ENCODE measurements at places on chromosomes 4 and X.

DNA sequence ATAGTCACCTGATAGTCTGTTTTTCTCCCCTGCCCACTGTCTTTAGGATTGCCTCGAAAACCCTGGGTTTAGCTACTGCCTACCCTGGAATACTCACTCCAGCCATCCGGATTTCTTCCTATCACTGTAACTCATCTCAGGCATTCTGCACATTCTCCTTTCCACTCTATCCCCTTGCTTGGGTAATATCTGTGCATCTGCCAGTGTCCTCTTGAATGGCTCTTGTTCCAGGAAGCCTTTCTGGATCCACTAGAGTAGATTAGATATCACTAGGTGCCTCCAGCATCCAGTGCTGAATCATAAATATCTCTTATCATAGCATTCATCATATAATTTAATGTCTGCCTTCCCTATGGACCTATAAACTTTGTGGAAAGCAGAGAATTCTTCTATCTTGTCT lies 17.1 kb upstream of the GALNT7 start:
- DNase-seq: no peak

GRCh38 chr4:57061395-57061794 lies 48.8 kb downstream of the IGFBP7 start:
- DNase-seq: no peak

- no peak for DNase-seq
Observed at GRCh38 chrX:120604361-120604782, 471 bp downstream of the MCTS1 start.

GRCh38 chr4:146883070-146883469 lies 62.6 kb downstream of the TTC29 start:
- DNase-seq: no peak

- no peak for DNase-seq
Observed at GRCh38 chrX:31228909-31229308, 157.1 kb upstream of the FTHL17 start.

GRCh38 chr4:173448103-173448502 lies 49.2 kb upstream of the SCRG1 start:
- DNase-seq: no peak

DNA sequence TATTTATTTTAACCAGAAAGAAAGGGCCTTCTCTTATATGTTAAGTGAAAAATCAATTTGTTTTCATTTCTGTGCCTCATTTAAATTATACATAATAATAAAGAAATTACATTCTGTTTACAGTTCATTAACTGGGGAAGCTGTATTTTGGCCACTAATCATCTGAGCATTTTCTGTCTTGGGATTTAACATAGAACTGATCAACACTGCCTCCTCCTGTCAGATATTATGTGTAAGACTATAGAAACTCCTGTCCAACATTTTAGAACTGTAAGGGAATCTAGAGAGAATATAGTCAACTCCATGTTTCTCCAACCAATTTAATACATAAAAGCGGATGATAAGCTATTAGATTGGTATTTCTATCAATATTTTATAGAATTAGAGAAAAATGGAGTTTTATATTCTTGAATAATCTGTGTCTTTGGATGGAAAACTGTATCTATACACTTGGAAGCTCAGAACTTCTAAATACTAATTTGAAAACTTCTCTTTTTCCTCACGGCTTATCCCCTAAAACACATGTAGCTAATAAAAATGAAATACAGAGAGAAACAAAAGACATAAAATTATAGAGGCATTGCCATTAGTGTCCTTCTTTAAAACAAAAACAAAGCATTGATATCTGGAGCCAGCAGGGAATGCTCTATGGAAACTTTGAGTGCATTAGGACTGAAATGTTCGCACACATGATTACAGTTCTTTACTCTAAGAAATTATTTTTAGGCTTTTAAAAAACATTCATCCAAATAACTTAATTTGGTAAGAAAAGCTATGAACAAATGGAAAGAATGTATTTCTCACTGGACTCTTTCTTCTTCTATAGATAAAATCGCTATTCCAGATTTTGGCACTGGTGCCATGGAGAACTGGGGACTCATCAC lies 33.1 kb downstream of the ENPEP start:
- no peak for DNase-seq

- DNase-seq: no peak
Observed at GRCh38 chrX:69185886-69186285, 20.6 kb upstream of the PJA1 start.

GRCh38 chr4:145019346-145019745 lies 78.7 kb downstream of the ANAPC10 start:
- DNase-seq: no peak

Measured in stimulated activated naive B cell treated with anti-CD40 and anti-IgM and Interleukin-4, amounts not matched to agents 10 μg/mL and 1 μg/mL and 100 μg/mL, for 72 hours (primary cell).